Activated CD8-positive, alpha-beta memory T cell treated with anti-CD3 and anti-CD28 coated beads, Interleukin-2, amount 10 ng/mL, durations not matched to agents 7 days and 5 days (primary cell): ENCODE measurements at places on chromosomes 6 and 20.

DNA sequence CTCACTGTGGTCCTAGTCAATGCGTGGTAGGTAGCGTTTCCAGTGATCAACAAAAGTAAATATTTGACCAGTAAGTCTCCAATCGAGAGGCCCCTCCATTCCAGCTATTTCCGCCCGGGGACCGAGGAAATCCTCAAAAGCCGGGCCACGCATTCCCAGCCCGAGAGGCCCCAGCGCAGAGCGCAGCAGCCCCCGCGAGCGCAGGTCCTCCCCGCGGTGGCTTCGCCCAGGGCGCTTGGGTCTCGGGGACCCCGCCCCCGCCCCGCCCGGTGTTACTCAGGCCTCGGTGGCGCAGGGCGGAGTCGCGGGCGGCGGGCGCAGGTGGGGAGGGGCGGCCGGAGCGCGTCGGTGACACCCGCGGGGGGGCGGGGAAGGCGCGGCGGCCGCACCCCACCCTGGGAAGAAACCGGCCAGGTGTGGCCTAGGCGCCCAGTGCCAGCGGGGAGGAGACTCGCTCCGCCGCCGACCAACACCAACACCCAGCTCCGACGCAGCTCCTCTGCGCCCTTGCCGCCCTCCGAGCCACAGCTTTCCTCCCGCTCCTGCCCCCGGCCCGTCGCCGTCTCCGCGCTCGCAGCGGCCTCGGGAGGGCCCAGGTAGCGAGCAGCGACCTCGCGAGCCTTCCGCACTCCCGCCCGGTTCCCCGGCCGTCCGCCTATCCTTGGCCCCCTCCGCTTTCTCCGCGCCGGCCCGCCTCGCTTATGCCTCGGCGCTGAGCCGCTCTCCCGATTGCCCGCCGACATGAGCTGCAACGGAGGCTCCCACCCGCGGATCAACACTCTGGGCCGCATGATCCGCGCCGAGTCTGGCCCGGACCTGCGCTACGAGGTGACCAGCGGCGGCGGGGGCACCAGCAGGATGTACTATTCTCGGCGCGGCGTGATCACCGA lies at the start of gene DSP:
TSS of gene DSP (plus strand) at position 497 of the 890 bp plus-strand sequence. CDS start at position 742, 245 bp downstream.
- H3K4me3 ChIP-seq, result peak within 1 kb of the TSS; percentile 69
- H3K27me3 ChIP-seq, result peaks cover 81% of the 10 kb centered on the region
- H3K27ac ChIP-seq, result no peak within 1 kb of the TSS
- no peak for DNase-seq
- no peaks in the 10 kb centered on the region for H3K36me3 ChIP-seq

- DNase-seq, result no peak
- no peaks in the 10 kb centered on the region for H3K36me3 ChIP-seq
- no peak overlapping the region for H3K27ac ChIP-seq
- H3K4me3 ChIP-seq, result no peak overlapping the region
- H3K4me1 ChIP-seq, result peaks cover 2% of the 10 kb centered on the region
Measured at GRCh38 chr6:150382171-150382570, 13.4 kb downstream of the IYD start.

GRCh38 chr20:57473246-57474048 lies 51.5 kb downstream of the CTCFL start:
- H3K4me3 ChIP-seq, result no peak overlapping the region
- peaks cover 18% of the 10 kb centered on the region for H3K27me3 ChIP-seq
- H3K4me1 ChIP-seq, result peaks cover 27% of the 10 kb centered on the region
- DNase-seq, result peak; percentile 64
- no peaks in the 10 kb centered on the region for H3K36me3 ChIP-seq
- no peak overlapping the region for H3K27ac ChIP-seq

- peaks cover 23% of the 10 kb centered on the region for H3K36me3 ChIP-seq
- peaks cover 42% of the 10 kb centered on the region for H3K4me1 ChIP-seq
- H3K27ac ChIP-seq, result no peak overlapping the region
- H3K27me3 ChIP-seq, result no peaks in the 10 kb centered on the region
Measured at GRCh38 chr6:36888654-36889481, 3.1 kb downstream of the C6orf89 start.

- H3K4me3 ChIP-seq, result no peak overlapping the region
- no peak overlapping the region for H3K27ac ChIP-seq
- H3K4me1 ChIP-seq, result peaks cover 6% of the 10 kb centered on the region
- H3K27me3 ChIP-seq, result no peaks in the 10 kb centered on the region
- no peak for DNase-seq
Measured at GRCh38 chr6:110232450-110232849, 52.2 kb downstream of the CDC40 start.

DNA sequence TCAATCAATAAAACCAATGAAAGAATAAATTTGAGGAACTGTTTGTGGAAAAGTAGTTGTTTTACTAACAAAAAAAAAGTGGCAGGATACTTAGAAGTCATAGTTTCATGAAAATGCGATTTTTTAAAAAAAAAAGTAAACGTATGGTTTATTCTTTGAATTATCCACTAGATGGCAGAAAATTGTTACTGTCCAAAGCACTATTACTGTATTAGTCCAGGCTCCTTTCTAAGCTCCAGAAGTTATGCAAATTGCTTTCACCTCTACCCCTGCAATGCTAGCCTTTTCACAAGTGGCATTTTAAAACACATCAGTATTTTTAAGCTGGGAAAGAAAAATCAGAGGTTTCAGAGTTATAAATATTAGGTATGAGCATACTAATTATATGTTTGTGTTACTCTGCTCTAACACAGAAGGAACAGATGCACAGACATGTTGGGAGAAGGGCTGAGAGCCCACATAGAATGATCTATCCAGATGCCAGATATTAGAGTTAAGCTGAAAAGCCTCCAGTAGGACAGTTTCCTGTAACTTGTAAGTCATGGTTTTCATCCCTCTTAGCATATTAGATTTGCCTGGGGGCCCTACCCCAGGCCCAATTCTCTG lies 63.9 kb downstream of the FHL5 start:
- H3K36me3 ChIP-seq, result no peaks in the 10 kb centered on the region
- DNase-seq, result no peak
- H3K4me1 ChIP-seq, result peaks cover 5% of the 10 kb centered on the region
- H3K4me3 ChIP-seq, result no peak overlapping the region

DNA sequence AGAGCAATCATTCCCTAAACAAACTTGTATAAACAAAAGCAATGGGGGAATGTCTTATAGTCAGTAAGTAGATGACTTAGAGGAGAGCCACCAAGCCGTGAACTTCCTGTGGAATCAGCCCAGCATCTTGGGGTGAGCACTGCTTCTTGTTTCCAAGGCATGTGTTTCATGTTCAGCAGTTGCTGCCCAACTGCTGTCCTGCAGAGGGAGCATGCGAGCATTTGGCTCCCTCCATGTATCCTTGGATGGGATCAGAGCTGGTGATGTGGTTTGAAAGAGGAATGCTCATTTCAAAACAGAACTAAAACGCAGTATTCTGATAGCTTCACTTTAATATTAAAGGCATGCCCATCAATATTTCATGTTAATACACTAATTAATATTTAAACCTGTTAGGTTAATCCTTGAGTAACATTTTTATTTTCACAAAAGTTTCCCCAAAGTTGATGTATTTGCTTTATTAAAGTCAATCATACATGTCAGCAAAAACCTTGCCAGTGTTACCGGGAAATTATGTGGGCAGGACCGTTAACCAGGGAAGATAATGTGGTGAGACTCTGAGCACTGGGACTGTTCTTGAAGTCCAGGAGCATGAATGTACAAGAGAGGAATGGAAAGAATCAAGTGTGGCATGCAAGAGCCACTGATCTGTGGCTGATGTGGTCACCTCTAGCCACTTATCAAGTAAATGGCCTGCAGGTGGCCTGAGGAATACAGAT lies 172.1 kb upstream of the GGTLC1 start:
- H3K27me3 ChIP-seq, result peaks cover 5% of the 10 kb centered on the region
- H3K27ac ChIP-seq, result no peak overlapping the region
- peak; percentile 52 for DNase-seq
- no peaks in the 10 kb centered on the region for H3K36me3 ChIP-seq
- peaks cover 16% of the 10 kb centered on the region for H3K4me1 ChIP-seq

DNA sequence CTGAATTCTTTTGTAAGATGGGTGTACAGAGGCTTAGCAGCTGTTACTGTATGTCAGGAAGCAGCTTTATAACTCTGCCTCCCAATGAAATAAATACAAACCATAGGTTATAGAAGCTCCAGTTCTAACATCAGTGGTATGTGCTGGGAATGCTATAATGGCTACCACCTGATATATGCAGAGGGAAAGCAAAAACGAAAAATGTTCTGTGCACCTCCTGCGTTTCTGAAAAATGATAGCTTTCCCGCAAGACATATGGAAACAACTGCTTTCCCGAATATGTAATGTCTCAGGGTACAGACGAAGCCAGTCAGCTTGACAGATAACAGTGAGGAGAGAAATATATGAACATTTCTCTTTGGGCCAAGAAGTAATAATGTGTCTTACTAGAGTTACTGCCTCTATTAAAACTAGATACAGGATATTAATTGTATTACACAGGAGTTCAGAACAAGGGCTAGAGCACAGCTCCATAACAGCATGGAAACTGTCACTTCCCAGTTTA lies 517.0 kb upstream of the NRSN1 start:
- H3K27me3 ChIP-seq, result no peaks in the 10 kb centered on the region
- no peaks in the 10 kb centered on the region for H3K4me1 ChIP-seq
- no peak for DNase-seq
- no peaks in the 10 kb centered on the region for H3K36me3 ChIP-seq

DNA sequence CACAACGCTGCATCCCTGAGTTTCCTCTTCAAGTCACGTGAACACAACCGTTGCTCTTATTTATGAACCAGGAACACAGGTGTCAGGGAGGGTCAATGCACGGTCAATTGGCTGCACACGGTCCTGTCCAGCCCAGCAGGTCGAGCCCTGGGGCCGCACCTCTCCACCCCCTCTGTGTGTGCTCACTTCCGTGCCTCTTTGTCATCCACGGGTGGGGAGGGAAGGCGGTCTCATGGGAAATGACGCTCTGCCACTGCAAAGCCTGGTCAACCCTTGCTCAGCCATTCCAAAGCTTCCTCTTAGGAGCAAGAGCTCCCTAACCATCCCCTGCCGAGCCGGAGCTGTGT lies 38.7 kb downstream of the DACT2 start:
- no peaks in the 10 kb centered on the region for H3K27me3 ChIP-seq
- no peak overlapping the region for H3K27ac ChIP-seq
- no peak overlapping the region for H3K4me3 ChIP-seq
- no peaks in the 10 kb centered on the region for H3K36me3 ChIP-seq

GRCh38 chr6:139743664-139744437 lies 369.4 kb upstream of the CITED2 start:
- H3K27ac ChIP-seq, result no peak overlapping the region
- peaks cover 2% of the 10 kb centered on the region for H3K27me3 ChIP-seq
- H3K4me1 ChIP-seq, result no peaks in the 10 kb centered on the region
- H3K36me3 ChIP-seq, result no peaks in the 10 kb centered on the region
- H3K4me3 ChIP-seq, result no peak overlapping the region

DNA sequence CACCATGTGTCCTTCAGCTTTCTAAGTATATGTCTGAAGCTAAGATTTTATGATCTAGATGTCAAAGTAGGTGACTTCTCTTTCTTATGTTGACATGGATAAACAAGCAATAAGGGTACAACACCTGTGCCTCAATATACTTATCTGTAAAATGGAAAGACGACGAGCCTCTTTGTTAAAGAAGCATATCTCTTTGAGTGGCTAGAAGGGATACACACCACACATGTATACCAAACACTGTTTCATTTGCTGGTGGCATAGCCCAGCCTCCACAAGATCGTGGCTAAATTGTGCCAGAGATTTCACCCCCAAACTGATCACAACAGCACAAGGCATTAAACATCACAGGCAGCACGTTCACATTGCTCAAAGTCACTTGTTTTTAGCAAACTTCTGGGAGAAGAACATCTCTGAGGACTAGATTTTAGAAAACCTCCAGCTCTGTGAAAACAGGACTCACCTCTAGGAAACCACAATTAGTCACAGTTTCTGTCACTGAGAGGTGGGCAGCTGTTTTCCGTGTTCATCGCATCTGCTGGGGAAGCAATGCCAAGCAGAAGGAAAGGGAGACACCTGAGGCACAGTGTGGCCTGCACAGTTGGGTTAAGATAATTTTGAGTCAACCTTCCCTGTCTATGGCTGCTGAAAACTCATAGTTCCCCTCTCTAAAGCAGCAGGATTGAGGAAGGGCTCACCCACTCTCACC lies 263.0 kb upstream of the PLCB4 start:
- no peak overlapping the region for H3K27ac ChIP-seq
- H3K36me3 ChIP-seq, result peaks cover 2% of the 10 kb centered on the region
- DNase-seq, result peak; percentile 42
- H3K4me3 ChIP-seq, result no peak overlapping the region
- H3K4me1 ChIP-seq, result peaks cover 12% of the 10 kb centered on the region

DNA sequence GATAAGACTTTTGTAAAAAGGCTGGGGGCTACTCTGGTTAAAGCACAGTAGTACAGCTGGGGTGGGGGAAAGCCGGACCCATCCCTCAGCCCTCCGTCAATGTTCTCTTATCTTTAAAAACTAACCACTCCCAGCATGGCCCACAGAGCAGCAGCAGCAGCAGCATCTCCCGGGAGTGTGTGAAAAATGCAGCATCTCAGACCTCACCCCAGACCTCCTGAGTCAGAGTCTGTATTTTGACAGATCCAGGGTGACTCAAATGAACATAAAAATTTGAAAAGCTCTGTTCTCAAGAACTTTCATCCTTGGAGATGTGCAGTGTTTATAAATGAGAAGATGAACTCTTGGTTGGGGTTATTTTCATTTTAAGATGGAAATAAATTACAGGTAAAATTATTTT lies 277.7 kb upstream of the ECI2 start:
- H3K4me1 ChIP-seq, result no peaks in the 10 kb centered on the region
- H3K27ac ChIP-seq, result no peak overlapping the region
- peaks cover 5% of the 10 kb centered on the region for H3K27me3 ChIP-seq
- no peaks in the 10 kb centered on the region for H3K36me3 ChIP-seq
- H3K4me3 ChIP-seq, result no peak overlapping the region

DNA sequence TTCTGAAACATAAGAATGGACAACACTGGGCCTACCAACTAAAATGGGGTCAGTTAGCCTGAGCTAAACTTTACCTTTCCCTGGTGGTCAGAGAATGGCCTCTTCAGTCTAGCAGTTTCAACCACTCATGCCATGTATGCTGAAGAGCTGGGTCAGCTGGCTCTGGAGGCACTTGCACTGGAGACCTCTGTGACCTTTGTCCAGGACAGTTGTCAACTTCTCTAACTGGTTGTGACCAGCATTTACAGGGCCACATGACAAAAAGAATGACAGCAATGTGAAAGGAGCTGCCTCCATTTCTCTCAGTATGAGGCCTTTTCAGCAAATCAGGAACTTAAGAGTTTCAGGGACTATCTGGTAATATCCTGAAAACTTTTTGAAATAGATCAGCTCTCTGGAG lies 59.9 kb upstream of the TMEM30A start:
- no peak for DNase-seq
- H3K27ac ChIP-seq, result no peak overlapping the region
- peaks cover 25% of the 10 kb centered on the region for H3K27me3 ChIP-seq
- H3K36me3 ChIP-seq, result no peaks in the 10 kb centered on the region
- no peak overlapping the region for H3K4me3 ChIP-seq
- peaks cover under 1% of the 10 kb centered on the region for H3K4me1 ChIP-seq
